Sigmoid colon (tissue), 7 donors: ENCODE measurements at places on chromosomes 4 and X. TPM values are rescaled to one million over a fixed set of nuclear protein-coding genes. Genes with fewer than 3 reads are reported as not detected.

The JAKMIP1 gene
- 1.9 TPM for total RNA-seq

The CHRDL1 gene
- 180 TPM for total RNA-seq

The MAGED4B gene
- 0.71 TPM for total RNA-seq

The UNC5C gene
- 1.8 TPM for total RNA-seq

The TRIM61 gene
- total RNA-seq = 0.36 TPM
